Stimulated activated CD4-positive, alpha-beta T cell treated with anti-CD3 and anti-CD28 coated beads, TNF-alpha, amount 100 ng/mL, for 24 hours (primary cell): ENCODE measurements at places on chromosomes 3 and 15.

GRCh38 chr3:95333826-95334225 is 1271.0 kb downstream of the NSUN3 start:
- DNase-seq: no peak

DNA sequence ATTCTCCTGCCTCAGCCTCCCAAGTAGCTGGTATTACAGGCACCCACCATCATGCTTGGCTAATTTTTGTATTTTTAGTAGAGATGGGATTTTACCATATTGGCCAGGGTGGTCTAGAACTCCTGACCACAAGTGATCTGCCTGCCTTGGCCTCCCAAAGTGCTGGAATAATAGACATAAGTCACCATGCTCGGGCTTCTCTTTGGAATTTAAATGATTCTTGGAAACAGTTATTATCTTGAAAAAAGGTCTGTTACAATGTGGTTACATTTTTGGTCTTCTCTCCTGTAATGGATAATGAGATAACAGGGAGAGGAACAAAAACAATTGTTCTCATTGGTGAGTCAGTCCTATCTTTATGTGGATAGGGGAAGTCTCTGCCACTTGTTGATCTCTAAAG is 59.8 kb upstream of the AADACL2 start:
- DNase-seq: no peak

DNA sequence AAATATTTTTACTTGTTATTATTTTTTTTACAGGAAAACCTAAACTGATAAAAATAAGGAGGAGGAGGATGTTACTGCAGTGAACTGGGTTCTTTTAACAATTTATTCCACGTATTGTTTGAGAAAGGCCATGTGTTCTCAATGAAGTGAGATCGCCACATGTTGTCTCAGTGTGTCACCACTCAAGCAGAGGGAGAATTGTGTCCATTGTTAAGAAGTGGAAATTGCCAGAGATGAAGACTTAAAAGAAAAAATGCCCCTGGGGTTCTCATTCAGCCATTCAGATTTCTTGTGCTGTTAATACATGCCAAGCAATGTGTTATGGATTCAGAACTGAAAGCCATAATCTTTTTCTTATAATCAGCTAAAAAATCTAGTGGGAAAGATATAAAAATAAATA is 297.1 kb downstream of the NSUN3 start:
- no peak for DNase-seq

- no peak for DNase-seq
These were observed 72.1 kb upstream of the FNDC3B start for GRCh38 chr3:171967137-171967783.

- no peak for DNase-seq
These were observed 74.9 kb upstream of the NDN start for GRCh38 chr15:23762026-23762425.

DNA sequence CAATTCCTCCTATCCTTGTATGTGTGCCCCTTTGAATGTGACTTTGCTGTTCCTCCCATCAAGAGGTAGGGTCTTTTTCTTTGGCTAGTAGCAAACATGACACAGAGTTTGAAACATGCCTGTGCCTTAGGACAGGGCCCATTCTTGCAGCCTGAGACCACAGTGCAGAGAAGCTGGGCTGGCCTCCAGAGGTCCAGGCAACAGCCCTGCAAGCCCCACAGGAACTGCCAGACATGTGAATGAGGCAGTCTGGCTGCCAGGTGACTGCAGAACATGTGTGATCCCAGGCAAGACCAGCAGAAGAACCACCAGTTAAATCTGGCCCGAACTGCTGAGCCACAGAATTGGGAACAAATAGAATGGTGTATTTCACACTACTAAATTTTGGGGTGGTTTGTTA is 1.2 kb upstream of the HGD start:
- DNase-seq: no peak

GRCh38 chr15:101056366-101057334 is 137.5 kb downstream of the LRRK1 start:
- no peak for DNase-seq

DNA sequence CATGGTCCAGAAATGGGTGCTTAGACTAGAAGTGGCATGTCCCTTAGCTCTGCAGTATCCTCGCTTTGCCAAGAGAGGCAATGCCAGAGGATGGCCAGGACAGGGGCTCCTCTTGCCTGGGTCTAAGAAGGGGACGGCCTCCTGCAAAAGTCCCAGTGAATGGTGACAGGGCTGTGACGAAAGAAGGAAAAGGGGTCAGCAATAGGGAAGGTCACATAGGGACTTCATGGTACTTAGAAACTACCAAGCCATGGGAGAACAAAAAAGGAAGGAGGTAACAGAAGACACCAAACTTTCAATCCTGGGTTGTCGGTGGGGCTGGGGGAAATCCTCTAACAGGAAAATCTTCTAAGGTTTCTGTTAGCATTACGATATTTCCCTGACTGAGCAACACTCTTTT is 36.2 kb upstream of the ATOSA start:
- no peak for DNase-seq

DNA sequence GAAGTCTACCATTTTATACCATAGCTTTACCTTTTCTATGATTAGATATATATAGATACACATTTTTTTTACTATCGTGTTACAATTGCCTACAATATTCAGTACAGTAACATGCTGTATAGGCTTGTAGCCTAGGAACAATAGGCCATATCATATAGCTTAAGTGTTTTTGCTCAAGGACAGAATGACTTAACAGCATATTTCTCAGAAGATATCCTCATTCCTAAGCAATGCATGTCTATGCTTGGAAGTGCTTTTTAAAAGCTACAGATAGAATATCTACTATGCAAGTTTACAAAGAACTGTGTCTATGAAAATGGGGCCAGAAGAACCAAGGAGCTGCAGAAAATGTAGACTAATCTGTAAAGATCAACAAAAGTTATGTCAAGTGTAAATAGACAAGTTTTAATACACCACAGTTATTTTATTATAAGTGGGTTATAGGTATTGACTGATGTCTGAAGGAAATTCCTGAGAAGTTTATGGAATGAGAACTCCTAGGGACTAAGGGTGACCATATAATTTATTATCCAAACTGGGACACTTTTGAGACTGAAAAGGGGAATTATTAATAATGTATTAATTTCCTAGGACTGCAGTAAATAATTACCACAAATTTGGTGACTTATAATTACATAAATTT is 138.7 kb upstream of the TGFBR2 start:
- no peak for DNase-seq

DNA sequence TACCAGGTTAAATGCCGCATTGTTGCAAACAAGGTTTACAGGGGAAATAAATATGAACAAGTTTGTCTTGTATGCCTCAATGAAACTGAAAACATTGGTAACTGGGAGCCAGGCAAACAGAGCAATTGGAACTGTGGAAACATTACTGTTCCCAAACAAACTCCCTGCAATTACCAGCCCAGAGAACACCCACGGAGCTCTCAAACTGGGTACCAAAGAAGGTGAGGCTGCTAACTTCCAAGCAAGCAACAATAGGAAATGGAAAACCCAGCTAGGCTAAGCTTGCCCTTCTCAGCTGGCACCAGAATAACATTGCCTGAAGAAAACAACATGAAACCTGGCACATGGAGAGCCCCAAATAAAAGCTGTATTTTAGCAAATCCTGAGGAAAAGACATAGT is 218.9 kb upstream of the THRB start:
- no peak for DNase-seq

DNA sequence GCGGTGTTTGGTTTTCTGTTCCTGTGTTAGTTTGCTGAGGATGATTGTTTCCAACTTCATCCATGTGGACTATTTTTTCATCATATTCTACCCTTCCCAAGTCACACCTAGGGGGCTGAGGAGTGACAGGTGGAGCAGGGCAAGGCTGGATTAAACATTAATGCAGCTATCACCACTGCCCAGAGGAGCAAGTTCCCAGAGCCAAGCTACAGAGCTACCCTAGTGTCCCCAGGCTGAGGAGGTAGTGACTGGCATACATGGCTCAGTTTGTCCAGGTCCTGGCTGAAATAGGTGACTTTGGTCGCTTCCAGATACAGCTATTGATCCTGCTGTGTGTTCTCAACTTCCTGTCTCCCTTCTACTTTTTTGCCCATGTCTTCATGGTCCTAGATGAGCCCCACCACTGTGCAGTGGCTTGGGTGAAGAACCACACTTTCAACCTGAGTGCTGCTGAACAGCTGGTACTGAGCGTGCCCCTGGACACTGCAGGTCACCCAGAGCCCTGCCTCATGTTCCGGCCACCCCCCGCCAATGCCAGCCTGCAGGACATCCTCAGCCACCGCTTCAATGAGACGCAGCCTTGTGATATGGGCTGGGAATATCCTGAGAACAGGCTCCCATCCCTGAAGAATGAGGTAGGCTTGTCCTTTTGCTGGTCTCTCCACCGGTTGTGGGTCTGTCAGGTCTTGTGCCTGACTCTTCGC is at the start of gene SLC22A13:
TSS of gene SLC22A13 (plus strand) at position 209 of the 704 bp plus-strand sequence. CDS start at position 258, 49 bp downstream.
- DNase-seq: no peak

DNA sequence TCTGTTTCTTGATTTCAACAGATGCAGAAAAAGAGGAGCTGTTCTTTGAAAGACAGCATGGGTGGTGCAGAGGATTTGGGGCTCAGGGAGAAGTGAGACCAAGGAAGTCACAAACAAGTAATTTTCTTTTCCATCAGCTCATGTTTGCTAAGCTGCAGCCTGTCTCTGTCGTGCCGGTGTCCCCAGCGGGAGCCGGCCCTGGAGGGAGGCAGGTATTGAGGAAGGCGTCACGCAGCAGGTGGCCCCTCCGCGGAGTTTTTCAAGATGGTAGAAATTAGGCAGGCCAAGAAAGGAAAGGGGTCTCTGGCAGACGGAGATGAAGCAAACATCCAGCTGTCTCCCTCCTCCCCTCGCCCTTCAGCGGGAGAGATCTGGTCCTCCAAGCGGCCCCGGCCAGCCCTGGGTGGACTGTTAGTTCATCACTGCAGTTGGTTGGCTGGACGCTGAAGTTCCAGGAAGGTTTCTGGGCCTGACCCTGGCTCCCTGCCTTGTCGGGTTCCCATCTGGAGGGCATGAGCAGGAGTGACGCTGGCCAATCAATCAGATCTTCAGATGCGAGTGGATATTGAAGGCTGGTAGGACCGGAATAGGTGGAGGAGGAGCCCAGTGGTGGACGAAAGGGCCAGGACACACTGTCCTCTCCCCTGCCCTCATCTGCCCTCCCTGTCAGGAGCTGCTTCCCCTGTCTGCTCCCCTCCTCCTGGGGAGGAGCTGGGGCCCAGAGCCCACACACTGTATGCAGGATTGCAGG is 27.7 kb upstream of the MUC4 start:
- no peak for DNase-seq

DNA sequence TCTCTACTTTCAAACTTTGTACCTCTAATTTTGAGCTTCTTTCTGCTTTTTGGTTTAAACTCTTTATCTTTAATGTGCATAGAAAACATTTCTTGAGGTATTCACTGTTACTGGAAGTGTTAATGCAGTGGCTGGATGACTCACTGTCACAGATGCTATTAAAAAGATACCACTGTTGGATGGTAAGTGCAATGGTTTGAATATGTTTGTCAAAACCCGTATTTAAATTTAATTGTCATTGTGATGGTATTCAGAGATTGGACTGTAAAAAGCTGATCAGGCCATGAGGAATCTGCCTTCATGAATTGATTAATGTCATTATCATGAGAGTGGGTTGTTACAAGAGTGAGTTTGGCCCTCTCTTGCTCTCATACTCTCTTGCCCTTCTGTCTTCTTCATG is 70.6 kb downstream of the AP4E1 start:
- DNase-seq: no peak

DNA sequence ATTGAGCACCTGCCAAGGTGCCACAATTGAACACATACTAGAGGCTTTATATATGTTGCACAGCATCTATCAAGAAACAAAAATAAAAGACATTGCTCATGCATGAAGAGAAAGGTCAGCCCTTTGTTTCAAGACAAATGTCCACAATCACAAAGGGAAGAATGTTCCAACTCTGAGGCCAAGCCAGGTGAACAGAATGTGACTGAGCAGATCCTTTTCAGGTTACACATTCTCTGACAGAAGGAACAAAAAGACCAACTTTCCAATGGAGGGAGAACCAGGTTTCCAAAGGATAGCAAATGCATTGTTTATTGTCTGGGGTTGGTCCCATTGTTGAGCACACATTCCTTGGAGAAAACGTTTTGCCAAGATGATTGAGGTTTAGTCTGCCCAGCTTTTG is 50.2 kb upstream of the FAM174B start:
- no peak for DNase-seq

- DNase-seq: no peak
These were observed 96.0 kb upstream of the TLE3 start for GRCh38 chr15:70193734-70194133.

DNA sequence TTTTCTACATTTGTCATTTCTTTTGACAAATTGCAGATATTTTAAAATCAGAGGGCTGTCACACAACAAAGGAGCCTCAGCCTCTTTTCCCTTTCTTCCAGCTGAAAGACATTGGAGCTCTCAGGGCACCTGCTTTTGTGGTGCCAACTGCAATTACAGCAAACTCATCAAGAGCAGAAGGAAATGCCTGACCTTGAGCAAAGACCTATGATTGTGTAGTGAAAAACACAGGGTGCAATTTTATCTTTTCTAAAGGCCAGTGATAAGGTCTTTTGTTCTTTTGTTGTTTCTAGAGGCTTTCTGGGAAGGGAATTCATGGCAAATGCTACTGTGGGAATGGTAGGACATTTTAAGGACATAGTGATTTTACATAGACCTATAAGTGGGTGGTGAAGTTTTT is 214.3 kb downstream of the OXSM start:
- DNase-seq: no peak

GRCh38 chr15:23835953-23836352 is 148.8 kb upstream of the NDN start:
- DNase-seq: no peak

- no peak for DNase-seq
These were observed 79.5 kb downstream of the CD200R1L start for GRCh38 chr3:112767177-112767576.

DNA sequence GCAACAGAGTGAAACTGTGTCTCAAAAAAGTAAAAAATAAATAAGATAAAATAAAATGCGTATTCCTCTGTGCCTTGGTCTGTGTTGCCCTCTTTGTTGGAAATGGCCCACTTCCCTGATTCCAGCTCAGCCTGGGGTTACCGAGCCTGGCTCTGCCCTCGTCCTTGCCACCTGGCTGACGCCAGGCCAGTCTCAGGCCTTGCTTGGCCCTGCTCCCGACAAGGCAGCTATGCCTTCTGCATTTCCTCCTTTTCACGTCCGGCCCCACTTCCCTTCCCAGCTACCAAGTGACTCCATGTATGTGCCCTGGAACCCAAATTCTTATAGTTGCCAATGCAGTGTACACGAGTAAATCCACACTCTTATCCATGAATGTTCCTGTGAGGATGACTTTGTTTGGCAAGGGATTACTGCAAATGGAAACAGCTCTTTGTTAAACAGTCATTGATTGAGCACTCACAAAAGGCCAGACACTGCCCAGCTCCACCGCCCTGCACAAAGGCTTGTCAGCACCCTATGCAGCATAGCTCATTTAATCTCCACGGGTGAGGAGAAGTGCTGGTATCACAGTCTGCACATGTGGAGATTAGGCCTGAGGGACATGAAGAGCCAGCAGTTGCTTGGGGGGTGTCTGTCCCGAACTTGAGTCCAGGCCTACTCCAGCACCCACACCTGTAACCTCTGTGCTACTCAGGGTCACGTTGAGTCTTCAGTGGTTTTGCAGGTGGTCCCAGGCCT is 25.1 kb downstream of the SPSB4 start:
- DNase-seq: no peak
